ENCODE measurements at places on chromosomes 11 and 22. TPM values are rescaled to one million over a fixed set of nuclear protein-coding genes. Genes with fewer than 3 reads are reported as not detected.
A peak's percentile ranks its signal among the peaks of the same experiment; 100 is the strongest.

DNA sequence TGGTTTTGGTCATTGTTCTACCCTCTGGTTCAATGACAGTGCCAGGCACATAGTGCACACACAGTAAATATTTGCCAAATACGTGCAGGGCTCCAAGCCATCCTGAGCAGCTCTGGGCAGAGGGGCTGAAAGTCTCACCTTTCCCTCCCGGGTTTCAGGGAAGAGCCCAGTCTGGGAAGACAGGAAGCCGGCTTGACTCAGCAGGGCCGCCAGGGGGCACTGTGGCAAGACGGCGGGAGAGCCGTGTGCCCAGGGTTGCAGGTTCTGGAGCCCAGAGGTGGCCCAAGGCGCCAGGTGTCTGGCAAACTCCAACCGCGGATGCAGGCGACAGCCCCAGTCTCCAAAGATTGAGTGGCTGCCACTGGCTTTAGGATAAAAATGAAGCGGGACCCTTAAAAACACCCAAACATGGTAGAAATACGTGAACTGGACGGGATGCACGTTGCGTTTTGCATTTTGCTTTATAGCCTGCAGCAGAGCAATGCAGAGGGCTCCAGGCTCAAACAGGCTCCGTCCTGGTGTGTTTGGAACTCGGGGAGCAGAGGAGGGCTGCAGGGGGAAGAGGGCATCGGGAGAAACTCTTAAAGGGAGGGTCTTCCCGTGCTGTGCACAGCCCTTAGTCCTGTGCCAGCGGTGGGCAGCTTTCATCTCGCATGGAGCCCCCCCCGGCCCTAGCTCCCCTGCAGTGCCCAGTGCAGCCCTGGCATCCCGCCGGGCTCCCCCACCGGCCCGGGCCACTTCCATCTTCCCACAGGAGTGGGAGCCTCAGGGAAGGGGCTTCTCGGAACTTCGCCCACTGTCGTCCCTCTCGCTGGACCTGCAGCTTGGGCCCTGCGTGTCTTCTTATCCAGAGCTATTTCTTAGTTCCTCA is 10.7 kb downstream of the KRTAP5-5 start:
- H3K27me3 ChIP-seq: peaks cover 1% of the 10 kb centered on the region
- H3K27ac ChIP-seq: no peak overlapping the region
- DNase-seq: peak; percentile 66
- peaks cover 3% of the 10 kb centered on the region for H3K4me1 ChIP-seq
- no peak overlapping the region for H3K4me3 ChIP-seq

GRCh38 chr11:65894034-65894591 is 3.6 kb downstream of the CCDC85B start:
- no peak for DNase-seq
- H3K36me3 ChIP-seq: peaks cover 1% of the 10 kb centered on the region
- peak overlapping the region; percentile 31 for H3K27ac ChIP-seq

DNA sequence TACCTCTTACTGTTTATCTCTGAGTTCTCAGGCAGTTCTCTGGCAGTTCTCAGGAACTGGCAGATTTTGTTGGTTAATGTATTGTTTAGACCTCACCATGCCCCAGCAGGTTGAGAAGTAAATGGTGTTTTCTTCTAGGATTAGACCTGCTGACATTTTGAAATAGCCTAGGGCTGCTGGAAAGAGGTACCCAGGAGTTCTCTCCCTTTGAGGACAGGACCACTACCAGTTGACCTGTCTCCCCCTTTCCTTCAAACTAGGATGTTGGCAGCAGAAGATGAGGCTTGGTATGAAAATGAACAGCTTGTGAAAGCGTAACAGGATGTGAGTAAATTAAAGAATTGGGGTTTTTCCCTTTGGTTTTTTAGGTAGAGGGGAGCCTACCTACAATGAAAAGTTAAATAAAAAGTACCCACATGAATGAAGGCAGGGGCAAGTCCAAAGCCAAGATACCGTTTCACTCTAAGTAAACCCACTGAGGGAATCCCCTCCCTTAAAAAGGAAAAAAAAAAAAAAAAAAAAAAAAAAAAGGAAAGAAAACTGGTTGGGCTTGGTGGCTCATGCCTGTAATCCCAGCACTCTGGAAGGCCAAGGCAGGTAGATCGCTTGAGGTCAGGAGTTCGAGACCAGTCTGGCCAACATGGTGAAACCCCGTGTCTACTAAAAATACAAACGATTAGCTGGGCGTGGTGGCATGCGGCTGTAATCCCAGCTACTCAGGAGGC is 96.2 kb downstream of the PDHX start:
- no peaks in the 10 kb centered on the region for H3K36me3 ChIP-seq
- peaks cover 1% of the 10 kb centered on the region for H3K27me3 ChIP-seq
- no peak overlapping the region for H3K27ac ChIP-seq
- no peak for DNase-seq
- no peaks in the 10 kb centered on the region for H3K4me1 ChIP-seq
- no peak overlapping the region for H3K4me3 ChIP-seq

GRCh38 chr11:76361776-76362175 is 19.2 kb downstream of the THAP12 start:
- no peaks in the 10 kb centered on the region for H3K4me1 ChIP-seq
- DNase-seq: no peak
- H3K27ac ChIP-seq: no peak overlapping the region
- no peaks in the 10 kb centered on the region for H3K36me3 ChIP-seq
- H3K4me3 ChIP-seq: no peak overlapping the region
- H3K27me3 ChIP-seq: no peaks in the 10 kb centered on the region

GRCh38 chr11:64165481-64165841 is 452 bp downstream of the MACROD1 start:
- H3K27me3 ChIP-seq: peaks cover 8% of the 10 kb centered on the region
- no peaks in the 10 kb centered on the region for H3K4me1 ChIP-seq
- peak; percentile 34 for DNase-seq
- no peak overlapping the region for H3K27ac ChIP-seq

ACR gene
- 2.8 TPM for total RNA-seq

GRCh38 chr11:44944181-44944852 is 6.4 kb downstream of the TP53I11 start:
- no peak overlapping the region for H3K27ac ChIP-seq
- no peak for DNase-seq
- H3K4me1 ChIP-seq: peaks cover 49% of the 10 kb centered on the region
- H3K4me3 ChIP-seq: no peak overlapping the region
- H3K27me3 ChIP-seq: peaks cover 22% of the 10 kb centered on the region
- peaks cover 30% of the 10 kb centered on the region for H3K36me3 ChIP-seq

USP35 gene
- total RNA-seq: 26.0 TPM

DNA sequence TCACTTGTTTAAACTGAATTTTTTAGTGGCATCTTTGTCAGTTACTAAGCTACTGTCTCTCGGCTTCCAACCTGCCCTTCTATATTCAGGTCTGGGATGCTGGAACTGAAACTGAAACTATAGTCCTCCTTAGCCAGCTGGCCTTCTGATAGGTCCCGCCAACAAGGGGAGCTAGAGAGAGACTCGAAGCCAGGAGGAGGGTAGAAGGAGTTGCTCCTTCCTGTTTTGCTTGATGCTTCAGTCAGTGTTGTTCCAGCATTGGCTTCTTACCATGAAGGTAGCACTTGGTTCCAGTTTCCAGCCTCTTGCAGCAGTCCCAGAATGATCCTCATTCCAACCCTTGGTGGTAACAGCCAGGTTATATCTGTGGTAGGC is 32.9 kb upstream of the HORMAD2 start:
- peaks cover 2% of the 10 kb centered on the region for H3K27me3 ChIP-seq
- no peak overlapping the region for H3K4me3 ChIP-seq
- H3K27ac ChIP-seq: no peak overlapping the region
- DNase-seq: no peak
- H3K36me3 ChIP-seq: no peaks in the 10 kb centered on the region
